ENCODE measurements at places on chromosomes 2 and 18.
A peak's percentile ranks its signal among the peaks of the same experiment; 100 is the strongest.

- DNase-seq = peak; percentile 9
Observed at GRCh38 chr2:20525041-20526035, 78.5 kb downstream of the RHOB start.

DNA sequence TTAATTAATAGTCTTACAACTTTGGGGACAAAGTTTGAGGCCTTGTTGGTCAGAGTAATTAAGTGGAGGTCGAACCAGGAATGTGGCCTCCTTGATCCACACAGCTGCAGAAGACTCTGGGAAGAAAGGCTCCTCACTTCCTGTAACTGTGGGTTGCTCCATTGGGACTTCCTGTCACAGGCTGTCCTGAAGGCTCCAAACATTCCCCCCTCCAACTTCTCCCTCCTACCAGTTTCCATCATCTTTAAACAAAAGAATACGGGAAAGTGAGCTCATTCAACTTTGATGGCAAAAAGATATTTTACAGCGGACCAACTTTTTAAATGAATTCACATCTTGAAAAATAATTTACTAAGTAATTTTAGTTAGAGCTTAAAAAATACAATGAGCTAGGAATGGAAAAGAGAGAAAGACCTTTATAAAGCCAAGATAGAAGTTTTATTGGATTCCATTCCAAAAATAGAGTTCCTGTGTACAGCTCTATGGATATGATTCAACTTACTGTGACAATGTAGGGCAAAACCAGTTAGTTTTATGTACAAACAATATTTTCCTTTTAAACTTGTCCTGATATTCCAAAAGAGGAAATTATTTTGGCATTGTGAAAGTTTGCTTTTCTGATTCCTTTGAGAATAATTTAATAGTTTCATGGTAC lies 212.0 kb upstream of the NABP1 start:
- DNase-seq = no peak

GRCh38 chr18:51907687-51908597 lies 432.1 kb upstream of the DCC start:
- DNase-seq = no peak

- no peak for DNase-seq
Observed at GRCh38 chr2:84778911-84779690, 101.8 kb downstream of the TRABD2A start.

- no peak for DNase-seq
Observed at GRCh38 chr18:49920731-49921130, 107.4 kb upstream of the ACAA2 start.

DNA sequence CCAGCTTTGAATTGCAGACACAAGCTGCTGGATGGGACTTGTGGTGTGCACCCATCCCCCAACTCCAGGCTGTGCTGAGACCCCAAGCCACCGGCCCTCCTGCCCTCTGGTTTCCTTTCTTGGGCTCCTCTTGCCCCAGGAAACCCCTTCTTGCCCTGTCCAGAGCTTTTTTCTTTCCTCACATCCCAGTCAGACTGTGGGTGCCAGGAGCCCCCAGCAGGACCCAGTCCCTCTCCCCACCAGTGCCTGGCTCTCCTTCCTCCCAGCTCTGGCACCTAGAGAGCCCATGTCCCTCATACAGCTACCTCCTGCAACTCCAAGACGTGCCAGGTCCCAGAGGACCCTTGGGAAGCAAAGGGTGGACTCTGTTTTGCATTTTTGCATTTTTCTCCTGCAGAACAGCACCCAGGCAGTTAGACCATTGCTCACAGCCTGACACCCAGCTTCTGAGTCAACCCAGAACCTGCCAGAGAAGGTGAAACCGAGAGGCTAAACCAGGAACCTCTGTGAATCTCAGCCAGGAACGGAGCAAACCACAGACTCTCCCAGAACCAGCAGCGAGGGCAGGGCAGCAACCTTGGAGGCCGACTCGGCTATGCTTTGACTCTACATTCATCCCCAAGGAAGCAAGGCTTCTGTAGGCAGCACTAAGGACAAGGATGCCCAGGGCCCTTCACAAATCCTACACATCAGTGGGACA lies 221.1 kb downstream of the ANAPC1 start:
- peak; percentile 68 for DNase-seq

GRCh38 chr2:207759890-207760289 lies 9.8 kb downstream of the FZD5 start:
- DNase-seq = no peak

DNA sequence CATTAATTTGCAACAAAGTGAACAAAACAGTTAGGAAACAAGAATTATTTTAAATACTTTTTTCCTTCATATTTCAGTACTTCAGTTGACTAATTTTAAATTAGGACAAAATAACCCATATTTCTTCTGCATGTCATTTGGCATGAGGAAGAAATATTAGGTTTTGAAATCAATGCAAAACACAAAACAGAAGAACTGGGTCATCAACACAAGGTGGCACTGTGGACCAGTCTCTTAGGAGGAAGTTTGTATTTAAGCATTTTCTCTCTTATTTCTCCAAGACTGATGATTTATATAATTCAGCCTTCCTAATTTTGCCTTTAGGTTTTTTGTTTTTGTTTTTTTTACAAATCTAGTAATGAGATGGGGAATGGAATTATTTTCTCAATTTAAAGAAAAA lies 352.8 kb upstream of the KCNH7 start:
- no peak for DNase-seq

DNA sequence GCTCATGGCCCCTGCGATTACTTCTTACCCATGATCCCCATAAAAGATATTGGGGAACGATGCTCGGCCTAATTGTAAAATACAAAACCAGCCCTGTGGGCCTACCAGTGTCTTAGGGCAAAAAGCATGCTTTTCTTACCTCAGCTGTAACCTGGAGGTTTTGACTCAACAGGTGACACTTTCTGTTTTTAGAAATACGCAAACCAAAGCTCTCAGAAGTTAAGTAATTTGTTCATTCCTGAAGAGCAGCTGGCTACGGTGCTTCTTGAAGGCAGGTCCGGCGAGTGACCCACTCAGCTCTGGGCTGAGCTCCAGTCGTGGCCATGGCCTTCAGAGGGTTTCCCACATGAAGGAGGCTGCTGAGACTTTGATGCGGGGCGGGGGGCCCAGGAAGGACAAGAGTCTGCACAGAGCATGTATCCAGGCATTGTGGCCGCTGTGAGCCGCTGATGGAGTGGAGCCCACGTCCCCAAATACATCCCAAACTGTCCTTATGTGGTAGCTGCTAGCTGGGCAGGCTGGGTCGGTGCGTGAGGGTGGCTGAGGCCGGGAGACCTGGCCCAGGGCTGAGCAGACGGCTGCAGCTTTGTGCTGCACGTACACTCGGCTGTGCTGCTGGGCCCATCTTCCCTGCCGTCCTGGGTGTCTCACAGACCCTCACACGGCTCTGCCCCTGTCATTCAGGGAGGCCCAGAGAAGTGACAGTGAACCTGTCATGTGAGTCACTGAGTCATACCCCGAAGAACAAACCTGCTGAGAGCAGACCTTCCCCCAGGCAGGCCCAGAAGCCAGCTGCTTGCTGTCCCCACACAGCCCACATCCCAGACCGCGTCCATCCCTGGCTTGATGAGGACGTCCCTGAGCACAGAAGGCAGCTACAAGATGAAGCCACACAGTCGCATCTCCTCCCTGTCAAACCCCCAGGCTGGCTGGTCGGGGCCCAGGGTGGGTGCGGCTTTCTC lies 34.1 kb downstream of the ITGB1BP1 start:
- no peak for DNase-seq

DNA sequence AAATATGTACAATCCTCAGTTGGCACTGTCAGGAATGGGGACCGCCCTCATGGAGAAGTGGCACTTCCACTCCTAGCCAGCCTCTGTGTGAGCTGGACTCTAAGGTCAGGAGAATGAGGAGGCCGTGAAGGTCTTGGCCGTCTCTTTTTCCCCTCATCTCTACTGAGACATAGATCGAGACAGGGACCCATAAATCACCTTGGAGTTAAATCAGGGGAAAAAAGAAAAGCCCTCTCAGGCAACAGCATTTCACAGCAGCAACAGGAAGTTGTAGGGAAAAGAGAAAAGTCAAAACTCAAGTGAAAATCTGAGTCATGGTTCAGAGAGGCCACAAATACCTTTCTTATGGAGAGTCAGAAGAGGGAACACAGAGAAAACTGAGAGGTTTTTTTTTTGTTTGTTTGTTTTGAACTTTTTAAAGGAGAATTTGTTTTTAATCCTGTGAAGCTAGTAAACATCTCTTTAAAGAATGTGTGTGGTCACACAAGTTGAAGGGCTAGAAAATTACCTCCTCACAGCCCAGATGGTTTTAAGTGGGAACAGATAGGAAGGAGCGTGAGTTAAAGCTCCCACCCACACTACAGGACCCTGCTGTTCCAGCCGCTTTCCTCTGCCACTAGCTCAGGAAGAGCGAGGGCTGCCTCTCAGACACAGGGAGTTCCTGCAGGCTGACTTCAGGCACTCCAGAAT lies 30.6 kb upstream of the CYP1B1 start:
- DNase-seq = no peak

DNA sequence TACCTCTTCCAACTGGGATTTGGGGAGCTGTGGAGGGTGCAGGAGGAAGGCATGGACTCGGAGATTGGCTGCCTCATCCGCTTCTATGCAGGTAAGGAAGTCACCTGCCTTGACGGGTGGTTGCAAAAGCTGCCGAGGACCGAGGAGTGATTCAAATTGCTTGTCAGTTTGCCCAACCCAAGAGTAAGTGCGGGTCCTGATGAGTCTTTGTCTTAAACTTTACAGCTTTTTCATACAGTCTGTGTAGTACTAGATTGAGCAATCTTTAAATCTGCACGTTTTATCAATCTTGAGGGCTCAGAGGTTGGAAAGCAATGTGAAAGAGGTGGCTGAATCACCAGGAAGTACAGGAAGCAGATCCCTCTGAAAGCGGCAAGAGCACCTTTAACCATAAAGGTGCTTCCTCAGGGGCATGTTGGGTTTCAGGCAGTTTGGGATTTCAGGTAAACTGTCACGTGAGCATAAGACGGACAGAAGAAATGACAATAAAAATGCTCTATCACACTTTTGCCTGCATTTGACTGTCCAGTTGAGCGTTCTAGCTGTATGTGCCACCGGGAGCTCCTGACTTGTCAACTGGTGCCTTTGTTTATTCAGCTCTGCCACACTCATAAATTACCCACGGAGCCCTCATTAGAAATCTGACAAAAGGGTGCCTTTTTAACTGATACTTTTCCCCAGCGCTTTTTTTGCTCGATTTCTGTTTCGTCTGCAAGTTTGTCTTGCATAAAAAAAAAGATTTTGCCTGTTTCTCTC lies 2.0 kb downstream of the PHLPP1 start:
- DNase-seq = peak; percentile 59

- no peak for DNase-seq
Observed at GRCh38 chr2:56410140-56410539, 226.3 kb downstream of the CCDC85A start.

- no peak for DNase-seq
Observed at GRCh38 chr18:60684843-60685513, 312.4 kb upstream of the MC4R start.

- DNase-seq = no peak
Observed at GRCh38 chr2:238015705-238016104, 45.1 kb upstream of the SCLY start.

DNA sequence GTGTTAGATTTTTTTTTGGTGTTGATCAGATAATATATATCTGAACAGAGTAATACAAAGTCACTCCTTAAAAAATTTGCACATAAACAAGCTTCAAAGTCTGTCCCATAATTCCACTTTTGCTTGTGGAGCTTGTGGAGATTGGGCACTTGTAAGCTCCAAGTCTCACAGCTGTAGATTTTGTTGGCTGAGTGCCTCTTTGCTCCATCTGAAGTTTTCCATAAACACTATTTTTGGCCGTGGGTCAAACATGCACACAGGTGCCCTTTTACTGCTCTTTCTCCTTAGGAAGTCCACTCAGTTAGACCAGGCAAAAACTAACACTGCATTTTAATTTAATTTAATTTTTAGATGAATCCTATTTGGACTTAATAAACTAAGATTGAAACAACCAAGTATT lies 3.6 kb upstream of the KCNJ13 start:
- DNase-seq = no peak
